Omental fat pad (tissue), 4 donors: ENCODE measurements at places on chromosomes 16 and 17. TPM values are rescaled to one million over a fixed set of nuclear protein-coding genes. Genes with fewer than 3 reads are reported as not detected.
A peak's percentile ranks its signal among the peaks of the same experiment; 100 is the strongest.

GRCh38 chr17:39621523-39622379 lies 5.0 kb upstream of the PPP1R1B start:
- DNase-seq = peak; percentile 95

DNA sequence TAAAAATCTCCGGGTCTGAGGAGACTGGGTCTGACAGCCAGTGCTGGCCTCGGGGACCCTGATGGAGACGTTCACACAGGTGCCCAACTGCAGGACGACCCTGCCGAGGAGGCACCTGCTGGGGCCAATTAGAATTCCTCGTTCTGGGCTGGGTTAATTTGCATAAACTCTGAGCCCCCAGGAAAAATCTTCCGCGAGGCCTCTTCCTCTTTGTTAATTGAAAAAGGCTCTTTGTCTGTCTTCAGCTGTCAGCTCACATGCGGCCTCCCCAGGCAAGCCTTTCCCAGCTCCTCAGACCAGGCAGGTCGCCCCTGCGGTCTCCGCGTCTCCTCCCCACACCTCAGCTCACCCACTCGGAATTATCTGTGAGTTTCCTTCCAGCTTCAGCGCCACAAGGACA lies 400.2 kb downstream of the SEC14L1 start:
- DNase-seq = no peak

DNA sequence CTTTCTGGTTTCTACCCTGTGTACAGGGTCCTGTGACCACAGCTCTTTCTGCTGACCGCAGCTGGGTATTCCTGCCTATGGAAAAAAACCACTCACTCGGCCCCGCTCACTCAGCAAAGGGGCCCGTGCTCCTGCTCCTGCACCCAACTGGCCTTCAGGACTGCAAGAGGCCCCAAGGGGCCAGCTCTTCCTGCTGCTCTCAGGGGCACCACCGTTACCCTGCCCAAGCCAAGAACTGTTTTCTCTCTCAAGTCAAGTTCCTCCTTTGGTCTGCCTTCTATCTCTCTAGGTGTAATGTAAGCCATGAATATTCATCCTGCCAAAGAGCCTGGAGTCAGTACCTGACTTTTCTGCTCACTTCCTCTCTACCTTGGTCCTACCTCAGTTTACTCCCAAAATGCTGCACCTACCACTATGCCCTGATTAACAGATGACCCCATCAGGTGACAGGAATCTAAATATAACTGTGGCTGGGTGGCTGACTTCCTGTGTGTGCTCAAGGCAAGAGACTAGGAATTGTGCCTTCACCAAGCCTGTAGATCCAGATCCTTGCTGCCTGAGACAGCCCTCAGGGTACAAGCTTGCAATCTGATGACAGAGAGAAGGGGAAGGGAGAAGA lies 20.4 kb upstream of the SCIMP start:
- no peak for DNase-seq

HOXB5 gene
- 3.3 TPM for total RNA-seq

DNA sequence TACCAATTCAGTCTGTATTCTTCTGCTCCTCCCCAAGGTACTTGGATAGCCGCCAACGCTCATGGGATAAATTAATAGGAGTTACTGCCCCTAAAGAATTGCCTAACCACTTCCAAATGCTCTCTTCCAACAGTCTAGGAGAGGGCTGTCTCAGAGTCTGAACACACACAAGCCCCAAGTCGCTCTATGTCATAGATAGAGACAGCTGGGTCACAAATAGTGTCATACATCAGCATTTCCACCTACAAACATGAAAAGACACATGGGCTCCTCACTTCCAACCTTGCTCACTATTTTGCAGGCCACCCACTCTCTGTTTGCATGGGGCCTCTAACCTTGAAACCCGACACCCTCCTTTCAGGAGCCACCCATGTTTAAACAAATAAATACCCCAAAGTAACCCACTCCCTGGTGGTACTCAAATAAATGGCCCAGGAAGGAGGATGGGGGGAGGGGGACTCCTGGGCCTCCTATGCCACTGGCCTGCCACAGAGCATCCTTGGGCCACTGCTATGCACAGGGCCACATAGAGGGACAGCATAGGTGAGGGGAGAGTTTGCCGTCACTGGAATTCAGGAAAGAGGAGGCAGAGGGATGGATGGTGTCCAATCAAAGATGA lies 265.9 kb downstream of the SOX9 start:
- no peak for DNase-seq
